AG08395 (cell line): ENCODE measurements at places on chromosomes 3 and 15.

DNA sequence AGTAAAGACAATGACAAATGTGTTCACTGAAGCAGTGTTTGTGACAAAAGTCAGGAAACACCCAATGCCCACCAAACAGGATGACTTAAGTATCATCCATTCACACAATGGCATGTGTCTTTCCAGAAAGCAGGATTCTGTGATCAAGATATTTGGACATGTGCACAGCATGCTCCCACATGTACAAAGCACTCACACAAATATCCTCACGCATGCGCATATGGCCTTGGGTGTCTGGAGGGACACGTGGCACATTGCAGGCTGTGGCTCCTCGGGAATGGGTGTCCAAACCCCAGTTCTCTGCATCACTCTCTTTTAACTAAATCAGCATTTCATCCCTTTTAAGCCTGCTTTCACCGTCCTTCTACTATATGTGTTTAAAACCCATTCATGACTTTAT lies 130.5 kb downstream of the KLF13 start:
- peak; percentile 89 for DNase-seq

DNA sequence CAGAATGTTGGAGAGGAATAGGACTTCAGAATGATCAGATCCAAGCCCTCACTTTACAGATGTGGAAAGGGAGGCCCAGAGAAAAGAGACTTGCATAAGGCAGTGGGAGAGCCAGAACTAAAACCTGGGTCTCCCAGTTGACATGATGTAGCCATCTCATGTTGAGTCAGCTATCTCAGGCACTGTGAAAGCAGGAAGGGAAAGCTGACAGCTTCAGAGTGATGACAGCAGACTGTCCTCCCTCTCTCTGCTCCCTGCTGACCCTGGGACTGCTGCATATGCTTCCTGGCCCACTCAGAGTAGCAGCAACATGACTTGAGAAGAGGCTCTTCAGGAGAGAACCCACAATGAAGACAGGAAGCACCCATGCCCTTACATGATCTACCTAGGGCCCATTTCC lies 14.7 kb downstream of the FHIT start:
- DNase-seq, result no peak

- peak; percentile 56 for DNase-seq
Observed at GRCh38 chr3:108406661-108407206, 103.7 kb downstream of the MYH15 start.

- DNase-seq, result peak; percentile 91
Observed at GRCh38 chr3:122564155-122564912, at the start of the genes DTX3L and PARP9. TSS of gene DTX3L (plus strand) at chr3:122564338. CDS start at chr3:122564427, 89 bp downstream. TSS of gene PARP9 (minus strand) at chr3:122564300. CDS start at chr3:122559620, 4,680 bp downstream.
